T-cell (primary cell): ENCODE measurements at places on chromosomes 7 and 10. TPM values are rescaled to one million over a fixed set of nuclear protein-coding genes. Genes with fewer than 3 reads are reported as not detected.

DNA sequence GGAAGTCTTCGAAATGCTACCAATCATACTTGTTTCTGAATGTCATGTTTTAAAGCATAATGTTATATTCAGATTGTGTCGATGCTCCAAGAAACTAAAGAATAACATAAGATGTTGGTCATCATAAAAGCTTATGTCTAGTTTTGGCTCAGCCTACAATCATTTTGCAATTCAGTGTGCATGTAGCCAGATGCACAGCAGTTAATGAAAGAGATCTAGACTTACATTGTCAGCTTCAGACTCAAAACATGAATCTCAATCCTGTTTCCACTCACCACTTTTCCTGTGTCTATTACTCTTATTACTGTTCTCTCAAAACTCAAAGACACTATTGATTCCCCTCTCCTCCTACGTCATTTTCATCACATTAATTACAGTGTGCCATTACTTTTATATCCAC lies 21.4 kb downstream of the TMEM196 start:
- DNase-seq: no peak

Gene NPC1L1
- 0.10 TPM for total RNA-seq

DNA sequence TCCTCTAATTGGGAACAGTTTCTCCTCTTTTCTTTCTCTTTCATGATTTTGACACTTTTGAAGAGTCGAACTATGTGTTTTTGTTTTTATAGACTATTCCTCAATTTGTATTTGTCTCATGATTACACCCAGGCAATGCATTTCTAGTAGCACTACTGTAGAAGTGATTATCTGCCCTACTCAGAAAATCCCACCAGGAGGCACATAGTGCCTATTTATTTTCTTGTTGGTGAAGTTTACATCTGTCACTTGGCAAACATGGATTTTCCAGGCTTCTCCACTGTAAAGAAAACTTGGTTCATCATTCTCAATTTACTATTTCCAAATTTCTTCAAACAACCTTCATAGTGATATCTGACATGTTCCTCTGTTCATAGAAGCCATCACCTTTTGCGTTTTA lies 893.9 kb downstream of the CCSER2 start:
- no peak for DNase-seq

- DNase-seq: no peak
Observed at GRCh38 chr7:5626498-5626897, 155.0 kb downstream of the RNF216 start.

Gene IGF2BP3
- 0.46 TPM for total RNA-seq

Gene GRM3
- total RNA-seq: not detected

DNA sequence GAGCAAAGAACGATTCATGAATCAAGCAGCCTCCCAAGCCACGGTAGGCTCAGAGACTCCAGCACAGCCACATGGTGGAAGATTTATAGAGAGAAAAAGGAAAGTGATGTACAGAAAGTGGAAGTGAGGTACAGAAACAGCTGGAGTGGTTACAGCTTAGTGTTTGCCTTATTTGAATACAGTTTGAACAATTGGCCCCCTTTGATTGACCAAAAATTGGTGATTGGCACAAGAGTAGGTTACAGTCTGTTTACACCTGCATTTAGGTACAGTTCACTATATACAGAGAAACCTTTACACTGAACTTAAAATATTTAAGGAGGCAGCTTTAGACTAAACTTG lies 136.4 kb upstream of the ASAH2 start:
- DNase-seq: no peak
